ENCODE measurements at places on chromosomes 11 and 22. TPM values are rescaled to one million over a fixed set of nuclear protein-coding genes. Genes with fewer than 3 reads are reported as not detected.

The SDHAF2 gene
- total RNA-seq = 43.2 TPM

- H3K4me3 ChIP-seq = no peak overlapping the region
- H3K27me3 ChIP-seq = no peaks in the 10 kb centered on the region
- H3K4me1 ChIP-seq = peaks cover 36% of the 10 kb centered on the region
These were observed 16.2 kb downstream of the ARVCF start for GRCh38 chr22:20000246-20001081.

- DNase-seq = no peak
- H3K27ac ChIP-seq = peak overlapping the region; percentile 64
- peak overlapping the region; percentile 75 for H3K4me3 ChIP-seq
- peaks cover 4% of the 10 kb centered on the region for H3K36me3 ChIP-seq
- H3K27me3 ChIP-seq = peaks cover 14% of the 10 kb centered on the region
- H3K4me1 ChIP-seq = peaks cover 28% of the 10 kb centered on the region
These were observed 28.5 kb downstream of the RCOR2 start for GRCh38 chr11:63888170-63889086.

DNA sequence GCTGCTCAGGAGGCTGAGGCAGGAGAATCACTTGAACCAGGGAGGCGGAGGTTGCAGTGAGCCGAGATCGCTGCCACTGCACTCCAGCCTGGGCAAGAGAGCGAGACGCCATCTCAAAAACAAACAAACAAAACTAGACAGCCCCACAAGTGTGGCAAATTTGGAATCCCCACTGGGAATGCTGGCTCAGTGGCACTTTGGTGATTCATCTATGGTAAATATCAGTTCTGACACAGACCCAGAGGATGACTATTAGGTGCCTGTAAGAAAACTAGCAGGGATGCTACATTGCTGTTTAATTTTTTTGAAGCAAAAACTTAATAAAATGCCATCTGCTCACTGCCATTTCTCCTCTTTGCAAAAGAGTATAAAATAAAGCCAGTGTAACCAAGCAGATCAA lies 107.9 kb downstream of the NAT10 start:
- peaks cover 4% of the 10 kb centered on the region for H3K4me1 ChIP-seq
- DNase-seq = no peak
- no peak overlapping the region for H3K27ac ChIP-seq

The GAB4 gene
- 0.15 TPM for total RNA-seq

The FOSL1 gene
- not detected for total RNA-seq

The PGA5 gene
- not detected for total RNA-seq

The RASD2 gene
- total RNA-seq = 0.20 TPM

The FGF3 gene
- total RNA-seq = not detected

GRCh38 chr22:43338766-43339345 lies 4.3 kb downstream of the SCUBE1 start:
- DNase-seq = no peak
- no peak overlapping the region for H3K4me3 ChIP-seq
- no peak overlapping the region for H3K27ac ChIP-seq
- no peaks in the 10 kb centered on the region for H3K4me1 ChIP-seq

The RTN4RL2 gene
- total RNA-seq = 119 TPM

GRCh38 chr11:82978422-82979099 lies 77.0 kb downstream of the DDIAS start:
- no peaks in the 10 kb centered on the region for H3K27me3 ChIP-seq
- H3K4me3 ChIP-seq = no peak overlapping the region
- H3K27ac ChIP-seq = no peak overlapping the region
- peaks cover 3% of the 10 kb centered on the region for H3K4me1 ChIP-seq
- H3K36me3 ChIP-seq = no peaks in the 10 kb centered on the region

Data from glutamatergic neuron (in vitro differentiated cells).